Cortex of kidney (tissue), 1 donor: ENCODE measurements at places on chromosomes 3 and 15.

GRCh38 chr3:129070086-129070885, 9.7 kb downstream of the GP9 start:
- no peak for DNase-seq

DNA sequence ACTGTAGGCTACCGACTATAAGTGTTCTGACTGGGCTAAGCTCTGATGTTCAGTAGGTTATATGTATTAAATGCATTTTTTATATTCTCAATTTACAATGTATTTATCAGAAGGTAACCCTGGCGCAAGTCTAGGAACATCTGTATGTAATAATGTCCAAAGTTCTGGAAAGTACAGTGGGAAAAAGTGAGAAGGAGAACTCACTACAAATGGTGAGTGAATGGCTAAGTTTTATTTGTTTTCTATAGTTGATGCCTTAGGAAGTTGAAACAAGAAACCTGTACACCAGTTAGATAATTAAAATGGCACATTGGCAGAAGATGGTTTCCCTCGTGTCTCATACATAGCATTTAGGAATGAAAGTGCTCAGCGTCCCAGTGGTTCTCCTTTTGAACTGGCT, 333.4 kb upstream of the THRB start:
- no peak for DNase-seq

- no peak for DNase-seq
Observed at GRCh38 chr15:92306663-92307062, 87.0 kb upstream of the ST8SIA2 start.

DNA sequence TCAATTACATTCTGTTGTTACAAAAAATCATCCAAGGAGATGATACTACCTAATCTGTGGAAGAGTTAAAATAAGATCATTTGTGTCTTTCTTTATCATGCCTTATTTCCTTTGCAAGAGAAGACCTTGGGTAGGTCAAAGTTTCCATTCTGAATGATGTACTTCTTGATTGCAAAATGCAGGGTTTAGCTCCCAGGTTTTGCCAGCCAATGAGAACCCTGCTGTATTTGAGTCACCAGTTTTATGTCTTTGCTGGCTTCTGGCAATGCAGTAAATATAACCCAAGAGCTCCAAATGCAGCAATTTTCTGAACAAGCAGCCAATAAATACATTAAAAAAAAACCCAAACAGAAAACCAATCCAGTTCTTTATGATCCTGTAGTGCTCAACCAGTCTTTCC, 204.9 kb downstream of the CADPS start:
- DNase-seq = no peak

DNA sequence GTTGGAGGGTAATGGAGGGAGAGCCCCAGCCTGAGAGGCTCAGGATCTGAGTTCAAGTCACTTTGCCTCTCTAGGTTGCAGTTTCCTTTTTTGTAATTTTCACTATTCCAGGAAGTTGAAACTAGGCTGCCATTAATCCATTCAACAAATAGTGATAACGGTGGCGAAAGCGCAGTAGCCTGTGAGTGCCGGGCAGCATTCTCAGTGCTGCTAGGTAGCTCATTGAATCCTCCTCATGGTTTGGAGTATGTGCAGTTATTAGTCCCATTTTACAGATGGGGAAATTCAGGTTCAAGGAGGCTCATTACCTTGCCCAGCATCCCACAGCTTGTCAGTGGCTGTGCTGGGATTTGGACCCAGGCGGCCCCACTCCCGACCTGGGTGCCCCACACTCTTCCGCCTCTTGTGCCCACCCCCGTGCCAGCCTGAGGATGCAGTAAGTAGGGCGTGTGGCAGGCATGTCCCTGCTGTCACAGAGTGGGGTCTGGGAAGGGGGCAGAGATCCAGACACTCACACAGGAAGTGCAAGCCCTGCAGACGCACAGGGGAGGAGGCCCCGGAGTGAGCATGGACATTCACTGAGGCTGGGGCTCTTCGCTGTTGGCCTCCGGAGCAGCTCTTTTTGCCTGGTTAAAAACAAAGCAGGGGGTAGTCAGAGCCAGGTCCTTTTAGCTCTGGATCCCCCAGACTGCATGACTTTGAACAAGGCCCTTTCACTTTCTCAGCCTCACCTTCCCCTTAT, 58.8 kb downstream of the SLC6A6 start:
- DNase-seq = no peak

DNA sequence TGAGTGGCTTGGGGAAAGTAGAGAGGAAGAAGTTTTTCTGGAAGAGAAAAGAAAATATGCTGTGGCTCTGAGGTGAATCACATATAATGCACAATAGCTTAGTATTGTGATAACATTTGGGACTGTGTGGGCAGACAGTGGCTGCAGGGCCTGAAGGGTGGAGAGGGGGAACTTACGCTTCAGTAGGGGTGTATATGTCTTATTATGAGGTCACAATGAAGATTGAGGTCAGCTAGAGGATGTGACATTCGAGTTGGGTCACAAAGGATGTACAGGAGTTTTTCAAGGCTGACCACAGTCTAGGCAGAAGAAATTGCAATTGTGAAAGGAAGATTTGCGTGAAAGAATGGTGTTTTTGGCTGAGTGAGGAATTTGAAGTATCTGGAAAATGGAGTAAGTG, 414.8 kb downstream of the LPP start:
- no peak for DNase-seq

- DNase-seq = no peak
Observed at GRCh38 chr3:112013058-112013783, 14.5 kb downstream of the TAGLN3 start.

DNA sequence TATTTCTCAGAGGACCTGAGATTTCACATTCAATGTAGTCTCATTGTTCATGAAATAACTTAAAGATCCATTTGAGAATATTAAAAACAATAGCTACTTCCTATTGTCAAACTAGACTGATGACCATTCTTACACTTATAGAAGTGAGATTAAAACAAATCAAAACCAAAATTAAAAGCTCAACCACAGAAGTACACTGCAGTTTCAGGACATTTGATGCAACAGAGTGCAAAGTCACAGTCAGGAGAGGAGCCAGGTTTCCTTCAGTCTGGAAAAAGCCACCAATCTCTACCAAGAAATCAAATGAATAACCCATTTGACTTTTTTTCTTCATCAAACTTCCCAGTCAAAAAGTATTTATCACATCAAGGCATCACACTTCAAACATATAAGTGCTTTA, 5.5 kb downstream of the CCPG1 start:
- DNase-seq = no peak

DNA sequence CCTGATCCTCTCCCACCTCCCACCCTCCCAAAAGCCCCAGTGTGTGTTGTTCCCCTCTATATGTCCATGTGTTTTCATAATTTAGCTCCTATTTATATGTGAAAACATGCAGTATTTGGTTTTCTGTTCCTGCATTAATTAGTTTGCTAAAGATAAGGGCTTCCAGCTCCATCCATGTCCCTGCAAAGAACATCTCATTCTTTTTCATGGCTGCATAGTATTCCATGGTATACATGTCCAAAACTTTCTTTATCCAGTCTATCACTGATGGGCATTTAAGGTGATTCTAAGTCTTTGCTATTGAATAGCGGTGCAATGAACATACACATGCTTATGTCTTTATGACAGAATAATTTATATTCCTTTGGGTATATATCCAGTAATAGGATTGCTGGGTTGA, 53.4 kb downstream of the DCBLD2 start:
- DNase-seq = no peak

GRCh38 chr3:48248095-48248850, 7.4 kb downstream of the ZNF589 start:
- DNase-seq = no peak

DNA sequence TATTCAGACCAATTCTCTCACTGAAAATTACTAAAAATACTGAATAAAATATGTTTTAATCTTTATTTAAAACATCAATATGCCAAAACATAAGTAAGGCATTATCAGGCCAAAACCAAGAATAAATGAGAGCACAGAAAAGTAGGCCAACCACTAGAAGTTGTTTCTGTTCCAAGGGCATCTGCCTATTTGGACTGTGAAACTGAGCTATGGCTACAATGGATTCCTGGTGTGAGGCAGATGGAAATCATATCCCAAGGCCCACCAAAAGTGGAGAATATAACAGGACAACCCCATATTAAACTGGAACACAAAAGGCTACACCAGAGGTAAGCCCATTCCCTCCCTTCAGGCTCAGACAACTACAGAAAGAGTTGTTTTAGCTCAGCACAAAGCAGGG, 302.8 kb upstream of the IL12A start:
- DNase-seq = no peak

DNA sequence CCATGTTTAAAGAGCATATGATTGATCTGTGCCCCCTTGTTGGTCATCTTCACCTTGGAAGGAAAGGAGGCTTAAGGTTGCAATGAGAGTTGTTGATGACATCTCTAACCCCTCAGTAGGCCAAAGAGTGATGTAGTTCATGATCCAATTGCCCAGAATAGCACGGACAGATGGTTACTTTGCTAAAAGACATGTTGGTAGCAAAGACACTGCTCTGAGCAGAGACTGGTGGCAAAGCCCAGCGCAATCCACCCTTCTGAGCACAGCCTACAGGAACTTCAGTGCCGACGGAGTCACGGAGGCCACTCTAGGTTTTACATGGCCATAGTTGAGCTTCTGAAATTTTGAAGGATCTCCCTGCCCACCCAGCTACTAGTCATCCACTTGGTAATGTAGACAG, 21.8 kb downstream of the FBXO45 start:
- no peak for DNase-seq

GRCh38 chr3:61439122-61439458, 122.3 kb upstream of the PTPRG start:
- no peak for DNase-seq

DNA sequence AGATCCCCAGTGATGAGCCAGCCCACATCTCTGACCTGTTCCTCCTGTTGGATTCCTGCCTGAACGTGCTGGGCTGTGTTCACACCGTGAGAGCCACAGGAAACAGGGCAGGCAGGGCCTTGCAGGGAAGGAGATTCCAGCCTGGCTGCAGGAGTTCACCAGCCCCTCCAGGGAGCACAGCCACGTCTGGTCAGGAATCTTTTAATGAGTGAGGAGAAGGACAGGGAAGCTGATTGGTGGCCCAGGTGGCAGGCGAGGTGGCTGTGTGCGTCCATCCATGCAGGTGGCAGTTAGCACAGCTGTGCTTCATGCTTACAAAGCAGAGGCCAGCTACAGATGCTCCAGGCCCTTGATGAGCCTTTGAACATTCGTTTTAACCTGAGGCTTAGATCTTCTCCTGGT, 10.5 kb downstream of the LRRK1 start:
- no peak for DNase-seq

GRCh38 chr15:96020133-96020532, 310.4 kb upstream of the NR2F2 start:
- DNase-seq = no peak

DNA sequence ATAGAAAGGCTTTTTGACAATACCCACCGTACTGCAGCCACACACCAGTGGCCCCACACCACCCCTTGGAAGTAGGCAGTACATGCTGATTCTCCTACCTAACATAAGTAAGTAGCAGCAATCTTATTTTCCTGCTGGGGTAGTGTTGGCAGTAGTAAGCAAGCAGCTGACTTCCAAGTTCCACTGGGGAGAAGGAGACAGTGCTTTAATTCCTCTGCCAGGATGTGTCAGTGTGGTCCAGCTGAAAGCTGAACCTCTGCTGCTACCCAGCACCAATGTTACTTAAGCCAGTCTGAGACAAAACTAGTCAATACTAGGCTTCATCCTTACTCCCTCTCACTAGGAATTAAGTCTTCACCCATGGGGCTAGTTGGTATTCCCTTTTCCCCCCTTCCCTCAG, 74.7 kb downstream of the DZIP3 start:
- DNase-seq = no peak

DNA sequence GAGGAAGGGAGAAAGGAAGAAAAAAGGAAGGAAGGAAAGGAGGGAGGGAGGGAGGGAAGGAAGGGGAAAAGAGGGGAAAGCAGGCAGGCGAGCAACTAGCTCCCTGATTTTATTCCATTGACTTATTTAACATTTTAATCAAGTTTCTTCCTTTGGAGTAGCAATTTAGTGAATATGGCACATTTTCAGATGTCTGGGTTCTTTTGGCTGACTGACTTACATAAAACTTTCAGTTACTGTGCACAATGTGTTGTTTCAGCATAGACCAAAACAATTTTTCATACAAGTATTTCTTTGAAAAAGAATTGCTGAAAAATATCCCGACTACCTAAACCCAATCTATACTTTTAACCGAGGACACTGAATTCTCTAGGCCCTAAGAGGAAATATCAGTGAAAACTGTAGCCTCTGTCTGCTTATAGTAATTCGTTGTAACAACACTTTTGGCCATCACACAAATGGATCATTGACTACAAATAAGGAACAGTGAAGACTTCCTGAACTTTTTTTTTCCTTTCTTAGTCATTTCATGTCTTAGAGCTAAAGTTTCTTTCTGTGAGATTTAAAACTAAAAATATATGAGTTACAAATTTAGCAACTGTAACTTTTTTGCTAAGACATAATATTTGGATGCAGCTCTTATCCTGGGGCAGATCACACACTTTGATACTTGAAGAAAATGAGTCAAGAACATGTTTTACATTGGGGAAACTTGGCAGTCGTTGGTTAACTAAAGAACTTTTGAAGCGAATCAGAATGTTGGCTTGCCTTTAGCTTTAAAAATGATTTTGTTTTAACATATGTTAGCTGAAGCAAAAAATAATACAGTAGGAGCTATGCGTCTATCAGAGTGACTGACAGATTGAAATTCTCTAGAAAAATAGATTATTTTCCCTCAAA, 79.6 kb downstream of the SOX2 start:
- no peak for DNase-seq

GRCh38 chr3:16109929-16110328, 64.6 kb upstream of the GALNT15 start:
- DNase-seq = no peak

DNA sequence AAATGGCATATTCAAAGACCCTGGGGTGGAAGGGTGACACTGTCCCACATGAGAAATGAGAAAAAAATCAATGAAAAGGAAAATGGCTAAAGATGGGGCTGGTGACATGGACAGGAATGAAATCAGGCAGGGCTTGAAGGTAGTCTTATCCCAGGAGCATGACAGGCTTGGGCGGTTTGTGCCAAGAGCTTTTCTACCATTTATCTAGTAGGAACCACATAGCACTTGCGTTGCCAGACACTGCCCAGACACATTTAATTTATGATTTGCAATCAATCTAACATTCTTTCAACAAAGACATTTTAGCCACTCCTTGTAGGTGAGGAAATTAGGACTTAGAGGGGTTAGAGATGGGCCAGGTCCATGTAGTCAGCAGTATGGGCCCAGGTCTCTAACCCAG, 106.6 kb upstream of the NR2F2 start:
- DNase-seq = no peak

- no peak for DNase-seq
Observed at GRCh38 chr3:33173672-33174071, 44.9 kb downstream of the SUSD5 start.

DNA sequence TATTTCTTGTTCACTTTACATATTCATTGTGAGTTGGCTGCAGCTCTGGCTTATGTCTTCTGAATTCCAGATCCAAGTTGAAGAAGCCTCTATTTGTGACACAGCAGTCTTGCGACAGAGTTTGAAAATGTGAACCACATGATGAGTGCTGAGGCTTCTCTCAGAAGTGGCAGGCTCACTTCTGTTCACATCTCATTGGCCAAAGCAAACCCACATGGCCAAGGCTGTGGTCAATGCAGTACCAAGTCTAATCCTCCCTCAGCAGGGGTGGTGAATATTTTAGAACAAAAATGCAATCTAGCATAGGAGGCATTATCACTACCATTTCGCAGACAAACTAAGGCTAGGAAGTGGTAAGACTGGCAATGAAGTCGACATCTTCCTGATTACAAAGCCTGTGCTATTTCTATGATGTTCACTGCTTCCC, 45.2 kb downstream of the CDCP1 start:
- no peak for DNase-seq
